ENCODE measurements at places on chromosomes 4 and X. TPM values are rescaled to one million over a fixed set of nuclear protein-coding genes. Genes with fewer than 3 reads are reported as not detected.

The SPATA4 gene
- polyA plus RNA-seq, result not detected

The EMCN gene
- polyA plus RNA-seq, result not detected

The METAP1 gene
- polyA plus RNA-seq, result 43.8 TPM

The FAM53A gene
- 0.76 TPM for polyA plus RNA-seq

The PDE6B gene
- 19.0 TPM for polyA plus RNA-seq

The STS gene
- 1.3 TPM for polyA plus RNA-seq

The MUC7 gene
- polyA plus RNA-seq, result not detected

The TRIM60 gene
- not detected for polyA plus RNA-seq

The IL13RA2 gene
- not detected for polyA plus RNA-seq

The HS3ST1 gene
- not detected for polyA plus RNA-seq

The CCNB3 gene
- polyA plus RNA-seq, result not detected

The SSX4B gene
- not detected for polyA plus RNA-seq

The SAGE1 gene
- polyA plus RNA-seq, result not detected

The MED14 gene
- polyA plus RNA-seq, result 3.1 TPM

The MAGEA4 gene
- polyA plus RNA-seq, result not detected

The ATP1B4 gene
- polyA plus RNA-seq, result not detected

The ALAS2 gene
- not detected for polyA plus RNA-seq

The WDR17 gene
- not detected for polyA plus RNA-seq

The FSTL5 gene
- not detected for polyA plus RNA-seq

The SOWAHD gene
- 0.44 TPM for polyA plus RNA-seq

The CSAG2 gene
- not detected for polyA plus RNA-seq

The P2RY4 gene
- not detected for polyA plus RNA-seq

The MAGEB2 gene
- not detected for polyA plus RNA-seq

The GPC3 gene
- not detected for polyA plus RNA-seq

All from CD4-positive, CD25-positive, alpha-beta regulatory T cell (primary cell).